ENCODE measurements at places on chromosomes 11 and 22. TPM values are rescaled to one million over a fixed set of nuclear protein-coding genes. Genes with fewer than 3 reads are reported as not detected.
A peak's percentile ranks its signal among the peaks of the same experiment; 100 is the strongest.

GRCh38 chr11:554428-555226, 5.9 kb downstream of the LMNTD2 start:
- no peak overlapping the region for H3K4me3 ChIP-seq
- no peaks in the 10 kb centered on the region for H3K4me1 ChIP-seq
- no peaks in the 10 kb centered on the region for H3K36me3 ChIP-seq
- no peak for DNase-seq
- no peak overlapping the region for H3K27ac ChIP-seq
- peaks cover 23% of the 10 kb centered on the region for H3K27me3 ChIP-seq

GRCh38 chr11:93542811-93543229, 371 bp downstream of the SMCO4 start:
- peak overlapping the region; percentile 53 for H3K4me3 ChIP-seq
- H3K36me3 ChIP-seq: no peaks in the 10 kb centered on the region
- H3K27ac ChIP-seq: peak overlapping the region; percentile 28
- H3K27me3 ChIP-seq: no peaks in the 10 kb centered on the region
- H3K4me1 ChIP-seq: peaks cover 14% of the 10 kb centered on the region
- no peak for DNase-seq

- no peaks in the 10 kb centered on the region for H3K36me3 ChIP-seq
- H3K27me3 ChIP-seq: no peaks in the 10 kb centered on the region
- H3K4me3 ChIP-seq: no peak overlapping the region
- peak; percentile 51 for DNase-seq
- H3K27ac ChIP-seq: peak overlapping the region; percentile 11
- peaks cover 24% of the 10 kb centered on the region for H3K4me1 ChIP-seq
Measured at GRCh38 chr11:33616552-33616951, 84.1 kb downstream of the C11orf91 start.

- no peak overlapping the region for H3K27ac ChIP-seq
- no peak for DNase-seq
- H3K4me1 ChIP-seq: no peaks in the 10 kb centered on the region
- no peaks in the 10 kb centered on the region for H3K27me3 ChIP-seq
- H3K36me3 ChIP-seq: no peaks in the 10 kb centered on the region
Measured at GRCh38 chr11:124583781-124584180, 14.0 kb downstream of the OR8A1 start.

GRCh38 chr11:27622541-27623300, 77.5 kb downstream of the BDNF start:
- no peaks in the 10 kb centered on the region for H3K36me3 ChIP-seq
- no peaks in the 10 kb centered on the region for H3K4me1 ChIP-seq
- no peak for DNase-seq
- H3K4me3 ChIP-seq: no peak overlapping the region
- H3K27me3 ChIP-seq: peaks cover 3% of the 10 kb centered on the region
- no peak overlapping the region for H3K27ac ChIP-seq

DNA sequence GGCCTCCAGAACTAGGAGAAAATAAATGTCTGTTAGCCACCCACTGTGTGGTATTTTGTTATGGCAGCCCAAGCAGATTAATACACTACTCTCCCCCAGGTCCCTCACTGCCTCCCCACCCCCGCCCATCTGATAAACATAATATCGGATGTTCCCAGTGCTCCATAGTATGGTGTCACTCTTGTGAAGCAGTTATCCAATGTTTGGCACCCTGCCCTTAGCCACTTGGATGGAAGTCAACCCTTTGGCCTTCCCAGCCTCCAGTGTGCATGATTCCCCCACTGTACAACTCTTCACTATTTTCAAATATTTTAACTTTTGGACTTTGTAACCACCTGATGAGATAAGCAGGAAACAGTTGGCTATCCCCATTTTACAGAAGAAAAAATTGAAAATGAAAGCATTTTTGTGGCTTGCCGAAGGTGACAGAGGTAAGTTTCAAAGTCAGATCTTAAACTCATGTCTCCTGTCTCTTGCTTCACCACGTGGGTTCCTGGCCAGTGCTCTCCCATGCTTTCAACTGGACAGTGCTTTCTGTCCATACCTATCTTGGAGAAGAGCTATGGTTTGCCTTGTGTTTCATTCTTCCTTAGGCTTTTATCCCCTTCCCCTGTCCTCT, 53.2 kb downstream of the ALX4 start:
- no peaks in the 10 kb centered on the region for H3K27me3 ChIP-seq
- no peak overlapping the region for H3K4me3 ChIP-seq
- H3K36me3 ChIP-seq: no peaks in the 10 kb centered on the region
- H3K27ac ChIP-seq: no peak overlapping the region

DNA sequence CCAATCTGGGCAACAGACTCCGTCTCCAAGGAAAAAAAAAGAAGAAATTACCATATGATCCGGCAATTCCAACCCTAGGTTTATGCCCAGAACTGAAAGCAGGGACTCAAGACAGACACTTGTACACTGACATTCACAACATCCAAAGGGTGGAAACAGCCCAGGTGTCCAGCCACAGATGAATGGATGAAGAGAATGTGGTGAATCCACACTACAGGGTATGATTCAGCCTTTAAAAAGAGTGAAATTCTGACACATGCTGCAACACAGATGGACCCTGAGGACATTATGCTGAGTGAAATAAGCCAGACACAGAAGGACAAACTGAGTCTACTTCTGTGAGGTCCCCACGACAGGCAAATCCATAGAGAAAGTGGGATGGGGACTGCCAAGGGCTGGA, 43.9 kb downstream of the SGSM3 start:
- peaks cover 4% of the 10 kb centered on the region for H3K4me1 ChIP-seq
- peaks cover 10% of the 10 kb centered on the region for H3K36me3 ChIP-seq
- no peak overlapping the region for H3K27ac ChIP-seq

DNA sequence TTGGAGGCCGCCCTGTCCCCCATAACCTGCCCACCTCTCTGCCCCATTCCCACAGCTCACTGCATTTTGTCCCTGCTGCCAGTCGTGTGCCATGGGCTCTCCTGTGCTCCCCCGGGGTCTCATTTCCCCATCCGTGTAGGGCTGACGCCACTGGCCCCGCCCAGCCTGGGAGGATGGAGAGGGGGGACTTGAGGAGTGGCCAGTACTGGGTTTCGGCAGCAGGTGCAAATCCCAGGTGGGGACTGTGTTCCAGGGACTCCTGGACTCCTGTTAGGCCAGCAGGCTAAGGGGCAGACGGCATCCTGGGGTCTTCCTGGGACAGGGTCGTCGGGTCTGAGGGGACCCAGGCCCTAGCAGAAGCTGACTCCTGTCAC, 1.2 kb upstream of the MYO7A start:
- no peak overlapping the region for H3K4me3 ChIP-seq
- H3K36me3 ChIP-seq: no peaks in the 10 kb centered on the region
- H3K4me1 ChIP-seq: peaks cover 14% of the 10 kb centered on the region
- H3K27me3 ChIP-seq: no peaks in the 10 kb centered on the region
- H3K27ac ChIP-seq: no peak overlapping the region

DNA sequence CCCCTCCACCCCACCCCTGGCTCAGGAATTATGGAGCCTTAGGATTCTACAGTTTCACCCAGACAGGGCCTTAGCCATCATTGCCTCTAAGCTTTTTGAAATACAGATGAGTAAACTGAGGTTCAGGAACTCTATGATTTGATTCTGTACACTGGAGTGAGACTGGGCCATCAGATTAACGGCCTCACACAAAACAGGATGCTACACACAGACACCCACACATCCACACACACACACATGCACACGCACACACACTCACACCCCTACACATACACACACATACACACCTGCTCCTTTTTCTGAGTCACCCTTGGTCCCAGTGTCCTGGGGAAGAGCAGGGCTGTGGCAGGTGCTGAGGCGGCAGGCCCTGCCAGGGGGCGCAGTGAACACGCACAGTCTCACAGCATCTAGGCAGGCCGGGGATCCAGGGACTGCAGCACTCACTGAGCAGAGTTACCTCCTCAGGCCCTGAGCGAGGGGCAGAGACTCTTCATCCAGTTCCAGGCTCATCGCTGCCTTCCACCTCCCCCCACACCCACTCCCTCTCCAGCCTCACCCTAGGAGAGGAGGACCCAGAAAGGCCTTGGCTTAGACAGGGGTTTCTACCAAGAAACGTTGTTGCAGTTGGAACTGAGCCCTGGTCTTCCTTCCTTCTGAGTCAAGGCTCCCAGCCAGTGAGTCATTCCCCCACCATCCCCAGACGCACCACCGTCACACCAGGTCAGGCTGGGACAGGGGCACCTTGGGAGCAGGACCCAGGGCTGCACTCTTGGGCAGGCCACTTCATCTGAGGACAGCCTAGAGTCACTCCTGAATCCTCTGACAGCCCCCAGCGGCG, 89.8 kb upstream of the PARVA start:
- DNase-seq: peak; percentile 99
- H3K27ac ChIP-seq: peak overlapping the region; percentile 99
- peaks cover 3% of the 10 kb centered on the region for H3K36me3 ChIP-seq
- H3K27me3 ChIP-seq: no peaks in the 10 kb centered on the region
- peaks cover 64% of the 10 kb centered on the region for H3K4me1 ChIP-seq

DNA sequence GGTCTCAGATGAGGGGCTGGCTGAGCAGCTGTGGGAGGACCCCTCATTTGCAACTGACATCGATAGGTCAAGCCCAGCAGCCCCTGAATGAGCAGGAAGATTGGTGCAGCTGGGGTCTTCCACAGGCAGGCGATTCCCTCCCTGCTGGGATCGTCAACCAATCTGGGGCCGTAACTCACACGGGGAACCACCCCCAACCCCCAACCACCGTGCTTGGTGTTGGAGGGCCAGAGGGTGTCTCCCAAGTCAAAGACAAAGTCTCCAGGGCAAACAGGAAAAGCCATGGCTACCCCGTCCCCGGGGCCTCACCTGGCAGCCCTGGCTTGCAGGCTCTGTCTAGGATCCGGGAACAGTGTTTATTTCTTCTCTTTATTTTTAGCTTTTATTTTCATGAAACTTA, 26.9 kb upstream of the SCUBE1 start:
- no peaks in the 10 kb centered on the region for H3K4me1 ChIP-seq
- no peak overlapping the region for H3K27ac ChIP-seq
- H3K4me3 ChIP-seq: no peak overlapping the region
- peaks cover 8% of the 10 kb centered on the region for H3K27me3 ChIP-seq
- no peaks in the 10 kb centered on the region for H3K36me3 ChIP-seq
- DNase-seq: no peak

Gene RASL10A
- total RNA-seq: 1.5 TPM

Gene CBLIF
- total RNA-seq: not detected

Gene FAM111B
- total RNA-seq: 0.95 TPM

Gene C22orf15
- total RNA-seq: 0.38 TPM
